ENCODE measurements at places on chromosomes 7 and 10.

- no peaks in the 10 kb centered on the region for H3K27me3 ChIP-seq
- H3K4me3 ChIP-seq, result no peak overlapping the region
- H3K36me3 ChIP-seq, result peaks cover 19% of the 10 kb centered on the region
Observed at GRCh38 chr10:102262744-102263370, 17.5 kb downstream of the GBF1 start.

GRCh38 chr7:118214833-118215182, 9.7 kb upstream of the ANKRD7 start:
- no peaks in the 10 kb centered on the region for H3K36me3 ChIP-seq
- DNase-seq, result no peak
- H3K4me3 ChIP-seq, result peak overlapping the region; percentile 88
- 0 out of 2 replicates have a peak overlapping the region, but pooled peaks have one; percentile 32 for H3K27ac ChIP-seq

DNA sequence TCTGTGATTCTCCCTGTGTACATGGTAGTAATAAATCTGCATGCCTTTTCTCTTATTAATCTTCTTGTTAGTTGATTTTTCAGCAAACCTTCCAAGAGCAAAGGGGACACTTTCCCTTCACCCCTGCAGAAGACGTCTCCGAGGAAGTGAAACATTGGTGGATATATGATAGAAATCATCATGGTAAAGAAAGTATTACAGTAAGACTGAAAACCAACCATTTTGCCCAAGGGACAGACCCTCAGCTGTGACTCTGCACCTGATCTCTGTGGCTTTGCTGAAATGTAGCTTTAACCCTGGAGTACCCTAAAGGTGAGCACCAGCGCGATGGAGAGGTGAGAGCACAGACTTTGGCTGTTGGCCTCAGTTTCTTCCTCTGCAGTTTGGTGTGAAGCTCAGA, 32.8 kb upstream of the MYO3A start:
- no peaks in the 10 kb centered on the region for H3K27me3 ChIP-seq

GRCh38 chr7:158317238-158318205, 270.1 kb downstream of the PTPRN2 start:
- no peak overlapping the region for H3K27ac ChIP-seq
- no peaks in the 10 kb centered on the region for H3K27me3 ChIP-seq
- no peaks in the 10 kb centered on the region for H3K4me1 ChIP-seq
- H3K4me3 ChIP-seq, result no peak overlapping the region

DNA sequence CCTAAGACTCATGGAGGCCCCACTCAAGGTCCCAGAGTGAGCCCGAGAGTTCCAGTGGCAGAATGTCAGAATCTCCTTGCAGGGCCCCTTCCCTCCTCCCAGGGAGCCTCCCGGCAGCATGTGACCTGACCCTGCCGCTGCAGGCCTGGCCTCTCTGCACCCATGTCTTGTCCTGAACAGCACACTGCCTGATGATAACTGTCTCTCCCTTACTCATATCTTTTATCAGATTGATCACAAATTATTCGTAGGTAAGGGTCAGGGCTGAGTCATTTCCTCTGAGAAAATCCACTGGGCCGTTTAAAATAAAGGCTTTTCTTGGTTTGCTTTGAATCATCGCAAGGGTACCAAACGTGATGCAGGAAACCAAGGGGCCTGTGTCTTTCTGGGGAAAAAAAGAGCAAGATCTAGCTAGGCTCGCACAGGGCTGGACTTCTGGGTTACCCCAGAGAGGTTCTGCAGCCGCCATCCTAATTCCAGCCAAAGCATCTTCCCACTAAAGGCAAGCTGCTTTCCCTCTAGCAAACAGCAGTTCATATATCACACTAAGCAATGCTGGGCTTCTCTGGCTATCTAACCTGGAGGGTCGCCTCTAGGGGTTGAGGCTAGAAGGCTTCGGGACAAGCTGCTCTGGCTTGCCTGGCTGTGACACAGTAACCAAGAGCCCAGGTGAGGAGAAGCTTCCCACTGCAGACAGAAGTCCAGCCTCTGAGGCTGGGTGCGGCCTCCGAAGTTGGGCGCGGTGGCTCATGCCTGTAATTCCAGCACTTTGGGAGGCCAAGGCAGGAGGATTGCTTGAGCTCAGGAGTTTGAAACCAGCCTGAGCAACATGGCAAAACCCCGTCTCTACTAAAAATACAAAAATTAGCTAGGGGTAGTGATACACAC, 104.9 kb downstream of the SPDYE5 start:
- H3K27ac ChIP-seq, result no peak overlapping the region
- H3K4me1 ChIP-seq, result peaks cover 10% of the 10 kb centered on the region
- peak; percentile 27 for DNase-seq
- H3K27me3 ChIP-seq, result no peaks in the 10 kb centered on the region
- H3K4me3 ChIP-seq, result no peak overlapping the region
- H3K36me3 ChIP-seq, result no peaks in the 10 kb centered on the region

DNA sequence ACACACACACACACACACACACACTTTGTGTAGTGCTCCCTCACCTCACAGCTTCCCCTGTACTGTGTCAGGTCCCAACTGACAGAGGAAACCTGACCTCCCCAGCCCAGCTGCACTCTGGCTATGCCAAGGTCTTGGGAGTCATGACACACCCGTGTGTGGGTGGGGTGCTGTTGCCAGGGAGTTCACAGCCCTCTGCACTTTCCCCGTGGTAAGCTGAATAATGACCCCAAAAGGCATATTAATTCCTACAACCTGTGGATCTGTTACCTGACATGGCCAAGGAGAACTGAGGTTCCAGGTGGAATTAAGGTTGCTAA, 8.9 kb upstream of the NANOS1 start:
- peak; percentile 77 for DNase-seq
- peaks cover 29% of the 10 kb centered on the region for H3K4me1 ChIP-seq
- H3K27me3 ChIP-seq, result 0 out of 2 replicates have a peak, but pooled peaks cover 9% of the 10 kb centered on the region
- no peak overlapping the region for H3K27ac ChIP-seq

DNA sequence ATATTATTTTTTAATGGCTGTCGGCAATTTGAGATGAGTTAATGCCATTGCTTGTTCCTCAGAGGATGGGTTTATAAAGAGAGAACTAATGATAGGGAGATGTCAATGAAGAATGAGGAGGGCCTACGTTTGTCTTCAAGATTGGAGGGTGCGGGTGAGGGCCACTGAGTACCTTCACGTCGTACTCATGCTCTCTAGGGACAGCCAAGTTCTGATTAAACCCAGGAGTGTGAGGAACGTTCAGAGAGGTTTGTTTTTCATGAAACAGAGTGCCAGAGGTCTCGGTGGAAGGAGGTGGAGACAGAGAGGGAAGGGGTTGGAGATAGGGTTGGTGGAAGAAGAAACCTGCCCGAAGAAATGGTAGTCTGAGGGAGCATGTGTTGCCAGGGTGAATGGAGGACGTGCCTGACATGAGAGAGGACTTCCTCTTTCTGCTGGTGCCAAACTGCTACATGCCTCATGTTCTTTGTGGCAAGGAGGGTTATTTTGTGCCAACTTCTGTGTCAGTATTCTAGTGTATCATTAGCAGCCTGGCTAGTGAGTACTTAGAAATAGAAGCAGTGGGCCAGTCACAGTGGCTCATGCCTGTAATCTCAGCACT, 8.9 kb downstream of the DHTKD1 start:
- H3K4me3 ChIP-seq, result no peak overlapping the region
- no peak for DNase-seq
- no peaks in the 10 kb centered on the region for H3K27me3 ChIP-seq
- H3K27ac ChIP-seq, result no peak overlapping the region

DNA sequence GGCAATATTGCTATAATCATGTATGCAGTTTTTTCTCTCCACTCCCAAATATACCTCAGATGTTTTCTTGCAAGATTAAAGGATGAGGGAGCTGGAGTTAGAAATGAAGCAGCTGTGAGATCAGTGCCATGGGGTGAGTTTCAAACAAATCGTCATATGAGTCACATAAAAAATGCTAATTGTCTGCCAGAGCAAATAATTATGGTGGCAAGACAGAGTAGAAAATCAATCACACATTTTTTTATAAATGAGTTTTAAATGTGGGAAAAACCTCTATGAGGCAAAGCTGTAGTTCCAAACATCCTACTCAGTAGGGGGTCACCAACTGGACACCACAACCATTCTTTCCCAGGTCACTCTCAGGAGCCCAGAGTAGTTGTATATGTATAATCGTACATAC, 55.3 kb downstream of the CH25H start:
- H3K27ac ChIP-seq, result peak overlapping the region; percentile 60
- H3K36me3 ChIP-seq, result no peaks in the 10 kb centered on the region
- no peaks in the 10 kb centered on the region for H3K27me3 ChIP-seq
- no peak overlapping the region for H3K4me3 ChIP-seq

DNA sequence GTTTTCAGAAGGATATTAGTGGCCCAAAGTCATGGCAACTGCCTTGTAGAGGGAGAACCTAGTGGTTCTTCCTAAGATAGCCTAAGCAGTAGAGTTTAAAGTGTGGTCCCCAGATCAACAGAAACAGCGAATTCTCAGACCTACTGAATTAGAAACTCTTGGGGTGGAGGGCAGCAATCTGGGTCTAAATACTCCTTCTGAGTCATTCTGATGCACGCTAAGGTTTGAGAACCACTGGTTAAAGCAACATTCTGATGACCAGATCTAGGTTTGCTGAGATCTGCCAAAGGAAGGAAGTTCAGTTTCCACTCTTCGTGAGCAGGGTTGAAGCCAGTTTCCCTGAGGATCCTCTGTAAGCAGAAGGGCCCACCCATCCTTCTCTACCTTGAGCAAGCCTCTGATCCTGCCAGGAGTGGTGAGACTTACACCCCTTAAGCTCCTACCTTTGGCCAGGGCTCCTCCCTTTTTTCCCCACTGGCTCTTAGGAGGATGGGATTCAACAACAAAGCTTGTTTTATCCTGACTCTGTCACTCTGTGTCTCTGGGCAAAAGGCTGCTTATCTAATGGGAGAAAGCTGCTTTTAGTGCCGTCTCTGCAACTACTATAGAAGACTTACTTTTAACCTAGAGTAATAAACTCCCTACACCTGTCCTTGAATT, 26.8 kb upstream of the TRUB1 start:
- no peak overlapping the region for H3K4me3 ChIP-seq
- 0 out of 2 replicates have a peak, but pooled peaks cover 3% of the 10 kb centered on the region for H3K27me3 ChIP-seq
- no peaks in the 10 kb centered on the region for H3K4me1 ChIP-seq
- no peak overlapping the region for H3K27ac ChIP-seq

DNA sequence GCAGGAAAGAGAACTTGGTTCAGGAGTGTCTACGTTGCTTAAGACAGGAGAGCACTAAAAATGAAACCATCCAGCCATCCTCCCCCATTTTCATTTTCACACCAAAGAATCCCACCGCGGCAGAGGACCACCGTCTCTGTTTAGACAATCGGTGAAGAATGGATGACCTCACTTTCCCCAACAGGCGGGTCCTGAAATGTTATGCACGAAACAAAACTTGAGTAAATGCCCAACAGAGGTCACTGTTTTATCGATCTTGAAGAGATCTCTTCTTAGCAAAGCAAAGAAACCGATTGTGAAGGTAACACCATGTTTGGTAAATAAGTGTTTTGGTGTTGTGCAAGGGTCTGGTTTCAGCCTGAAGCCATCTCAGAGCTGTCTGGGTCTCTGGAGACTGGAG, 1.4 kb upstream of the IL6 start:
- no peaks in the 10 kb centered on the region for H3K27me3 ChIP-seq
- DNase-seq, result peak; percentile 59
- H3K27ac ChIP-seq, result peak overlapping the region; percentile 94
- H3K4me1 ChIP-seq, result peaks cover 53% of the 10 kb centered on the region

- H3K27me3 ChIP-seq, result no peaks in the 10 kb centered on the region
- no peak overlapping the region for H3K27ac ChIP-seq
- H3K36me3 ChIP-seq, result no peaks in the 10 kb centered on the region
- DNase-seq, result no peak
- H3K4me1 ChIP-seq, result no peaks in the 10 kb centered on the region
Observed at GRCh38 chr7:107057474-107057833, 12.9 kb downstream of the PRKAR2B start.

GRCh38 chr10:110821508-110821907, 50.2 kb upstream of the PDCD4 start:
- no peaks in the 10 kb centered on the region for H3K36me3 ChIP-seq
- H3K4me1 ChIP-seq, result 0 out of 2 replicates have a peak, but pooled peaks cover 7% of the 10 kb centered on the region
- no peaks in the 10 kb centered on the region for H3K27me3 ChIP-seq
- DNase-seq, result no peak
